GM20000 (cell line): ENCODE measurements at places on chromosomes 6 and 20.

DNA sequence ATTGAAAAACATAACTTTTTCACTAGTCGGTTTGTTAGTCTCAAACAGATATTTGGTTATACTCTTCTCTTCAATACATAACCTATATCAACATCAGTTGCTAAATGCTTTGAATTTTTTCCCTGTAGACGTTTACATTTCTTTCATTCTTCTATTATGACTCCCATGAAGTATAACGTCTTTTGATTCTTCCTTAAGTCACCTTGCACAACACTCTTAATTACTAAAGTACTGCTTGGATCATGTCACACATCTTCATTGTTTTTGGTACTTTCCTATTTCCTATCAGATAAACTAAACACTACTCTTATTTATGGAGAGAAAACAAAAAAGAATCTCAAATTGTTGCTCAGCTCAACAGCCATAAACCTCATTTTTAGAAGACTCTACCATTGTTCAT is 23.0 kb upstream of the BMP5 start:
- DNase-seq, result no peak

DNA sequence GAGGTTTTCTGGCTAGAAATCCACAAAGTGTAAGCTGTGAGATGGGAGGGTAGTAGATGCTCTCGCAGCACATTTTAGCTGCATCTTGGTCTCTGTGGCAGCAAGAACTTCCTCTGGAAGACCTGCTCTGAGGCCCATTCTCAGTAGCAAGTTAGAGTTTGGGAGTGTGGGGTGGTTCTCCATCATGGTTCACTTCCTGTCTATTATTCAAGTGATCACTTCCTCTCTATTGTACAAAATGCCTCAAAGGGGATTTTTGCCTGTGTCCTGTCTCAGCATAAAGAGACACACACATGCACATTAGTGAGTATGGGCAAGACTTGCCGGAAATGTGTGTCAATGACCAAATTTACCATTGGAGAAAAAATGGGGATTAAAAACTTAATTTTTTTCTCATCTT is 42.5 kb downstream of the LYRM2 start:
- DNase-seq, result peak; percentile 73

DNA sequence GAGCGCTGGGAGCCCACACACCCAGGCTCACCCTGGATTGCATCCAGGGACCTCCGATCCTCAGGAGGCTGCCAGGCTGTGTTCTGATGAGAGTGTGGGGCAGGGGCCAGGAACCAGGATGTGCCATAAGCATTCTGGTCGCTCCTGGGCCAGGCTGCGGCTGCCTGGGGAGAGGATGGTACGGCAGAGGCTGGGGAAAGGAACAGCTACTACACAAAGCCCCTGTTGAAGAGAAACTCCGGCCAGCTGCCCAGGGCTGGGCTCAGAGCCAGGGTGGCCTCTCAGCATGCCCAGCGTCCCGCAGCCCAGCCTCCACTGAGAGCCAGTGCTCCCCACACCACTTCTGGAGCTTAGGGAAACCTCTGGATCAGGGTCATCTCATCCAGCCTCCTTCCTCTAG is 21.7 kb upstream of the OCSTAMP start:
- no peak for DNase-seq

- no peak for DNase-seq
Observed at GRCh38 chr6:47678739-47679138, 19.6 kb upstream of the ADGRF4 start.

DNA sequence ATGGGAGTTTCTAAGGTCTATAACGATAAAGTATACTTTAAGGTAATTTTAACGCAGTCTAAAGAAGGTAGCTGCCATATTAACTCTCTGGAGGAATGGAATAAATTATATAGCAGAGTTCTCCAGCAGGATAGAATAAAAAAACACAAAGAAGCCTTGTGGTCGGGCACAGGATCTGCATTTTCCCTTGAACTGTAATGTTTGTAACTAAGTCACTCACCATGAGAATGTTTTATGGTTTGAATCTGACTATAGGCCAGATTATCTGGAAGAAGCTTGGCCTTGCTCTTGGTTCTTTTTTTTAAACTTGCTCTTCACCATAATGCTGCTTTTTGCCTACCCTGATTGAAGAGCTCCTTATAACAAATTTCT is 238.8 kb upstream of the NOX3 start:
- DNase-seq, result no peak

GRCh38 chr6:169868458-169868857 is 117.0 kb downstream of the ERMARD start:
- DNase-seq, result peak; percentile 65

- no peak for DNase-seq
Observed at GRCh38 chr20:45429618-45430017, 13.7 kb downstream of the PIGT start.

DNA sequence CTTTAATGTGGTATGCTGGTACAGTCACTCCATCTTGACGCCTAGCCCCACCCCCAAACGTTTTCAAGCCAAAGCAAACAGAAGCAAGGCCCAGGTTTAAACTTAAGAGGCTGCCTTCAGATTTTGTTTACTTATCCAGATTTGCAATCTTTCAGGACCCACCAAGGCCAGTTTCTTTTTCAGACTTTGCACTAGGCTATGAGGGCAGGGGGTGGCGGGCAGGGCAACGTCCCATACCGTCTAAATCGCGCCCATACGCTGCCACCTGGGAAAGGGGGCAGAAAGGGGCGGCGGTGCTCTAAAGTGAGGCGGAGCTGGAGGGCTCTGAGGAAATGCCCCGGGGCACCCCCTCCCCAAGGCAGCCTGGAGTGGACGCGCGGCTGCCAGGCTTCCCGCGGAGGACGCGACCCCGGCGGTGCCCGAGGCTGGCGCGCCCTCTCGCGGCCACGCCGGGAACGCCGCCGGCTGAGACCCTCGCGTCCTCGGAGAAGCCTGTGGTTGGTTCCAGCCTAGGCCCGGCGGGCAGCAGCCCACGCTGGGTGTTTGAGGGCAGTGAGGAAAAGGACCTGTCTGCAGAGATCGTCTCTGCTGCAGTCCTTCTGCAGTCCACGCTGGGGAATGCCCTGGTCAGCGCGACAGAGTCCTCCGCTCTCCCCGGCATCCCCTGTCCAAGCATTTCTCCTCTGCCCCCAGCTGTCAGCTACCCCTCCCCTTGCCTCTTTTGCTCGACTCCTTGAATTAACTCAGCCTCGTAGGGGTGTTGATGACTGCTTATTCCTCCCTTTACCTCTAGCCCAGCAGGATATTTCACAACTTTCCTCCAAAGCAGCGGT is 129.2 kb upstream of the PRND start:
- DNase-seq, result peak; percentile 77

GRCh38 chr6:141641406-141641805 is 491.3 kb upstream of the GJE1 start:
- no peak for DNase-seq
